Natural killer cell treated with Interleukin-12 subunit alpha and Interleukin-12 subunit beta and Interleukin-15 and Interleukin-18, amount 100 ng/mL, for 72 hours (primary cell): ENCODE measurements at places on chromosomes 7 and 10.

GRCh38 chr10:29345144-29345909, 56.5 kb downstream of the LYZL1 start:
- no peak for DNase-seq

GRCh38 chr7:151377406-151377805, 32.4 kb downstream of the WDR86 start:
- DNase-seq, result peak; percentile 29

DNA sequence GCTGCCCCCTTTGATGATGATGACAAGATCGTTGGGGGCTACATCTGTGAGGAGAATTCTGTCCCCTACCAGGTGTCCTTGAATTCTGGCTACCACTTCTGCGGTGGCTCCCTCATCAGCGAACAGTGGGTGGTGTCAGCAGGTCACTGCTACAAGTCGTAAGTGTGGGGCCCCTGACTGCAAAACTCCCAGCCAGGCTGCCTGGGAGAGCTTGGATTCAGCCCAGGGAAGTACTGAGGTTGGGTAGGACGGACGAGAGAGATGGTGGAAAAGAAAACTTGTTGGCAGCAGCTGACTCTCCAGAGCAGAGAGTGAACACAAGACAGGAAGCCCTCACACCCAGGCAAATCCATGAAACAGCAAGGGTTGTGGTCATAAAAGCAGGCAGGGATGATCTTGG, 1.3 kb downstream of the PRSS2 start:
- no peak for DNase-seq

GRCh38 chr10:113309791-113310190, 243.1 kb upstream of the HABP2 start:
- no peak for DNase-seq

GRCh38 chr7:135269921-135270320, 36.3 kb downstream of the STRA8 start:
- DNase-seq, result no peak

- DNase-seq, result no peak
Observed at GRCh38 chr7:25005658-25006057, 25.7 kb upstream of the OSBPL3 start.
